ENCODE measurements at places on chromosomes 2 and 18. TPM values are rescaled to one million over a fixed set of nuclear protein-coding genes. Genes with fewer than 3 reads are reported as not detected.

IL36G gene
- not detected for total RNA-seq

RNF152 gene
- 115 TPM for total RNA-seq

CDH2 gene
- 49.5 TPM for total RNA-seq

TTN gene
- 0.28 TPM for total RNA-seq

SP140 gene
- total RNA-seq = 1.8 TPM

MYO7B gene
- total RNA-seq = 0.17 TPM

- H3K36me3 ChIP-seq = no peaks in the 10 kb centered on the region
- no peak overlapping the region for H3K4me3 ChIP-seq
- no peaks in the 10 kb centered on the region for H3K4me1 ChIP-seq
Measured at GRCh38 chr2:26942543-26943295, 27.7 kb upstream of the MAPRE3 start.

DNA sequence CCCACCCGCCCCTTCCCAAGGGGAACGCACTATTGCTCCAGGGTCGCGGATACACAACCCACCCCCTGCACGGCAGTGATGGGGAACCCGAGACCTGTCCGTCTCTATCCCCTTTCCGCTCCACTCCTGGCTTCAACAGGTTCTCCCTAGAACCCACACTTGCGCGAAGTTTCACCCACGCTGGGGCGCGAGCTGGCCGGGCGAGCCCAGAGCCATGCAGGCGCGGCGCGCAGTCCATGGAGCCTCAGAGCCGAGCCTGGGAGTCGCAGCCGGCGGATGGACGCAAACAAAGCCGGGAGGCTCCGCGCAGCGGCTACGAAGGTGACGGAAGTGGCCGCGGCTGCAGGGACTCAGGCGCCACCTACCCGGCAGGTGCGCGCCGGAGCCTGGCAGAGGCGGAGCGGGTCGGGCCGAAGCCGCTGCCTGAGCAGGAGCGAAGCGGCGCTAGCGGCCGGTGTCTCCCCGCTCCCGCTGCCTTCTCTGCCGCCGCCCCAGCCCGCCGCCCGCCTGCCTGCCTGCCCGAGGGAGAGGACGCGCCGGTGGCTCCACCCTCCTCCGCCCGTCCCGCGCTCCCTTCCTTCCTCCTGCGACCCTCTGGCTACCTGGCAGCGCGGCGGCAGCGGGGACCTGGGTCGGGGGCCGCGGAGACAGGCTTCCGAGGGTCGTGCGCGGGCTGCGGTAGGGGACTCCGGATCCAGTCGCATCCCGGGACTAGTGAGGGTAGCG, 14.0 kb downstream of the ALPG start:
- peaks cover 21% of the 10 kb centered on the region for H3K4me1 ChIP-seq
- no peak for DNase-seq
- H3K4me3 ChIP-seq = peak overlapping the region; percentile 12

DNA sequence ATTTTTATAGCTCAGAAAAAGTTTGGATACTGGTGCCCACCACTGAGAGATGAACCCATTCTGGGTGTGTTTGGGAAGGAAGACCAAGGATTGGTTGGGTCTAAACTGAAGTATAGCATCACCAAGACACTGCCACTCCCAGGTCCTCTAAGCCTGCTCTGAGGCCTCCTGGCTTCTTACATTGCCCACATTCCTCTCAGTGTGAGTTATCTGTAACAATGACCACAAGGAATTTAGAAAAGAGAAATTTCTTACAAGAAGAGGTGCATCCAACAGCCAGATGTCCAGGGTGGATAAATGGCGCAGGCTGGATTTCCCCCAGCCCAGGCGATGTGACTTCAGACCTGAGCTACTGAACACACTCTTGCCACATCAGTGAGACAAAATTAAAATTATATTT, 1.6 kb upstream of the GPR45 start:
- no peak for DNase-seq
- no peaks in the 10 kb centered on the region for H3K4me1 ChIP-seq
- no peak overlapping the region for H3K4me3 ChIP-seq
- no peaks in the 10 kb centered on the region for H3K27me3 ChIP-seq

DNA sequence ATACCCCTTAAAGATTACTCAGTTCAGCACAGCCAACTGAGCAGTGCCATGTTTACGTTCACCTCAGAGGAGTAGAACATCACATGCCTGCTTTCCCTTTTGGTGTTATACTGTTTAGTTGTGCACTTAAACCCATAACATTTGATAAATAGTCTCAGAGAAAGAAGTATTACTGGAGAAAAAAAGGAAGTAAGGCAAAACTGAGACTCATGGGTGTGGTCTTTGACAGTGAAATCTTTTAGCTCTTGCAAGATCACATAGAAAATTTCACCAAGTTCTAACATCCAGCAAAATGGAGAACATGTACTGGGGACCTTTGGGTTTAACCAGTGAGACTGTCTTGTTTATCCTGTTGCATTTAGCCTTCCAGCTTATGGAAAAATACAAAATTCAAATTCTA, 5.6 kb downstream of the TANK start:
- H3K27me3 ChIP-seq = no peaks in the 10 kb centered on the region
- DNase-seq = no peak
- no peaks in the 10 kb centered on the region for H3K36me3 ChIP-seq
- H3K4me1 ChIP-seq = peaks cover 49% of the 10 kb centered on the region

DNA sequence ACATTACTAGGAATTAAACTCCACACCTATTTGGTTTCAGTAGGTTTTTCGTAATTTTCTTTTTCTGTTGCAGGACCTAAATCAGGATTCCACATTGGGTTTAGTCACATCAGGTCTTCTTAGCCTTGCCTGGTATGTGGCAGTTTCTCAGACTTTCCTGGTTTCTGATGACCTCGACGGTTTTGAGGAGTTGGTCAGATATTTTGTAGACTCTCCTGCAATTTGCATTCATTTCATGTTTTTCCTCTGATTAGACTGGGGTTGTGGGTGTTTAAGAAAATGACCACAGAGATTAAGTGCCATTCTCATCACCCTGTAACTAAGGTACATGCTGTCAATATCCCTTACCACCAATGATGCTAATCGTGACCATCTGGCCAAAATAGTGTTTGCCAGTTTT, 97.3 kb upstream of the ST6GAL2 start:
- no peaks in the 10 kb centered on the region for H3K36me3 ChIP-seq
- no peak overlapping the region for H3K27ac ChIP-seq
- H3K4me3 ChIP-seq = no peak overlapping the region
- no peak for DNase-seq

DNA sequence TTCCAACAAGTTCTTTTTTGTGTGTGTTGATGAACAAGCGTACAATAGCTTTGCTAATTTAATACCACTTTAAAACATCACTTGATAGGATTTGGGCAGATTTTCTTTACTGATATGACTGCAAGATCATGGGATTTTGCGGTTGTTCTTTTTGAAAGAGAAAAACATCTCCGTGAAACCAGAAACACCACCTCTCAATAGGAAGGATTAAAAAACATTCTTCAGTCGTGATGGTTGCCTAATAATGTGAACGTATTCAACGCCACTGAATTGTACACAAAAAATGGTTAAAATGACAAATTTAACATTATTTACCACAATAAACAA, 19.3 kb downstream of the RBMS1 start:
- no peak overlapping the region for H3K4me3 ChIP-seq
- no peaks in the 10 kb centered on the region for H3K36me3 ChIP-seq
- DNase-seq = no peak
- no peak overlapping the region for H3K27ac ChIP-seq
- no peaks in the 10 kb centered on the region for H3K4me1 ChIP-seq

All from liver (tissue), 10 donors.